ENCODE measurements at places on chromosomes 4 and X.

GRCh38 chr4:10239982-10240654 is 123.5 kb upstream of the WDR1 start:
- no peak for DNase-seq

DNA sequence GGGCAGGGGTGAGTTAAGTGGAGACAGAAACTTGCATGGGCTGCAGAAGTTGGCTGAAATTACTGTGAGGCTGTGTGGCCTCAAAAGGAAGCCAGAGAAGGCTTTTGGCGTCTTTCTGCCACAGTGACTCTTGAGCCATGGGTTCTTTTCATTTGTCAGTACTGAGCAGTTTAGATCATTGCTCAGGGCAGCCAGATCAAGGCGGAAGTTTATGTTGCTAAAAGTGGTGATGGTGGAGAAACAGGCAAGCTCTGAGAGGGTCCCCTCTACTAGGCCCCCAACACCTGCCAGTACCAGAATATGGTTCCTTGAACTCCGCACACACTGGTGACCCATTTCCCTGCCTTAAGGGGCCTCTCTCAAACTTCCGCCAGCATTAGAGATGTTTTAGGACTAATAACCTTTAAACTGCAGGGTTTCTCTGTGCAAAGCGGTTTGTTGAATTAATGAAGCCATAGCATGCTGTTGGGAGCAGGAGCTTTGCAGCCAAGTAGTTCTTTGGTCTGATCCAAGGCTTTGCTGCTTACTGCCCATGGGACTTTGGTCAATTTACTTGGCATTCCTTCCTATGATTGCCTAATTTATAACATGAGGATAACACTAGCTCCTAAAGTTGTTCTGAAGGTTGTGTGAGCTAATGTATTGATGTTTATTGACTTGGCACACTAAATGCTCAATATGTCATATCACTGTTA is 34.5 kb downstream of the RNF175 start:
- DNase-seq = no peak

GRCh38 chrX:100587861-100588260 is 3.1 kb downstream of the TNMD start:
- DNase-seq = no peak

- DNase-seq = no peak
Measured at GRCh38 chr4:183729430-183730328, 70.6 kb downstream of the TRAPPC11 start.

DNA sequence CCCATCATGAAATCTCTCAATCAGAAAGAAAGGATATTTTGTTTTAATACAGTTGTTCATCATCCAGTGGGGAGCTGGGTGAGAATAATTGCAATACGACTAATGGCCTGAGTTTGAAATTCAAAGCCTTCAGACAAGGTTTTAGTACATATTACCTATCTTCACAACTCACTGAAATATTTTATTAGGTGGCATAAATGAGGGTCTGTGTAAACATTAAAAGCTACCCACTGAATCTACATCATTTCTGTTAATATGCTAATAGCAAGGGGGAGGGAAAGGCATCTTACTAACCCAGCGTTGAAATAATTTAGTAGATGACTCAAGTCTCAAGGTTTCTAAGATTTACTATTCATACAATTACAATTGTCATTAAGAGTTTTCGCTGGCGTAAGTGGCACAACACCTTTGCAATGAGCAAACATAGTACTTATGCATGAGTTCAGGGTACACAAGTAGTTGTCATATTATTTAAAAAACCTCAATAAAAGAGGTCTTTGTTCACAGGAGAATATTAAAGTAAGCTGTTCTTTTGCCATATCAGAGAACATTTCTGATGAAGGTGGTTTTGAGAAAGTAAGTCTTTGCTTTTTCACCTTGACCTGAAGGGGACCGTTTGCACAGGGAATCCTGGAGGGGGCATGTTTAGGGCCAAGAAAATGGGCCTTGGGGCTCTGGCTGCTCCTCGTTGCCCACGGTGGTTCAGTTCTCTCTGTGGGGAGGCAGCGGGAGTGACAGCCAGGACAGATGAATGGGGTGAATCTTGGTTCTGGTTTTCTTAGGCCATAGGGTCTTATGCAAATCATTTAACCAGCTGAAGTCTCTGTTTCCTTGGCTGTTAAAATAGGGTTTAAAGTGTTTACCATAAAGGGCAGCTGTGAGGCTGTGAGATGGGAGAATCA is 4.5 kb upstream of the RHOH start:
- DNase-seq = no peak

DNA sequence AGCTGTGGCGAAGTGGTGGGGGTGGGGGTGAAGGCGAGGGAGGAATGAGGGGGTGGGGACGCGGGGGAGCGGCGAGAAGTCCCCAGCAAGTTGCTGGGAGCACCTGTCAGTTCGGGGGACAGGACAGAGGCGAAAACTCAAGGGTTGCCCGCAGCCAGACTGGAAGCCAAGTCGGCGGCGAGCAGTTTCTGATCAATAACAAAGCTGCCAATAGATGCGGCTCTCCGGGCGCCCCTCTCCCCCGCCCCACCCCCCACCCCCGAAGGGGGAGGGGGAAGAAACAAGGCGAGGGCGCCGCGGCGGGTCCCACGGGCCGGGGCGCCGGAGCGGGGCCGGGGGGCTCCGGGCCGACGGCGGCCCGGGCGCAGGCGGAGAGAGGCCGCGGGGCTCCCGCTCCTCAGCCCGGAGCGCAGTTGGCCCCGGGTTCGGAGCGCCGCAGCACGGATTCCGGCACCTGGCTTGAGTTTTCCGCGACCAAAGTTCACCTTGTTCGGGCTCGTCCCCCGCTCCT is 379 bp downstream of the PDGFC start:
- DNase-seq = no peak

DNA sequence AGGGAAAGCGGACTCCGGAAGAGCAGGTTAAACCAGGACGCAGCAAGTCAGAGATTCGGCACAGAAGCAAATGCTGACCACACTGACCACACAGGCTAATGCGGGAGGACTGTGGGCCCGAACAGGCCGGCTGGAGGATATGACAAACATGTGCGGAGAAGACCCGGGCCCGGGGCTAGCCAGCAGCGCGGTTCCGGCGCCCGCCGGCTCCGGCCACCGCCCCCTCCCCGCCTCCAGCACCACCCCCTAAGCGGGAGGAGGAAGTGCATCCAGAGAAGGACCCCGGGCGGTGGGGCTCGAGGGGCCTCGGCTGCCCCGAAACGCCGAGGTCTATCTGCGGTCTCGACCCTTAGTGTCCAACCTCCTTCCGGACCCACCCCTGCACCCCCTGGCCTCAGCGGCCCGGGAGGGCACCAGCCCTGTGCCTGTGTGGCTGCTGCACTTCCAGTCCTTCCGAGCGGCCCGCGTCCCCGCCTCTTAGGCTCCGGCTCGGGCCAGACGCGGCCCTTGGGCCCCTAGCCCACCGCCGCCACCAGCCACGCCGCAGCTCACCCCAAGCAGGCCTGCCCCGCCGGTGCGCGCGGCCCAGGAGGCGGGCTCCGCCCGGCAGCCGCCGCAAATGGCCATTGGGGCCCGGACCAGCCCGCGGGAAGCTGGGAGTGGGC is 2.1 kb downstream of the ELOVL6 start:
- peak; percentile 13 for DNase-seq

- peak; percentile 91 for DNase-seq
Measured at GRCh38 chrX:154515966-154516655, at the start of gene FAM3A. FAM3A (minus strand) TSS chrX:154516232; CDS start chrX:154515772, 460 bp downstream.

DNA sequence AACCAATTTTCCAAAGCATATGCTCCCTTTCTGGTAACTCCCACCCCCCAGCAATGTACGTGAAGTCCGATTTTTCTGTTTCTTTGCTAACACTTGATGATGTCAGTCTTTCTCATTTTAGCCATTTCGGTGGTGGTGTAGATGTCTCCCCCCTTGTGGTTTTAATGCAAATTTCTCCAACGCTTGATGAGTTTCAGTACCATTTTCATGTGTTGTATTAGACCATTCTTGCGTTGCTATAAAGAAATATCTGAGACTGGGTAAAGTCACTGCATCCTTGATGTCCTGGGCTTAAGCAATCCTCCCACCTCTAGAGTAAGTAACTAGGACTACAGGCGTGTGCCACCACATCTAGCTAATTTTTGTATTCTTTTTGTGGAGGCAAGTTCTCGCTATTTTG is 148.4 kb upstream of the VCX3A start:
- DNase-seq = no peak

DNA sequence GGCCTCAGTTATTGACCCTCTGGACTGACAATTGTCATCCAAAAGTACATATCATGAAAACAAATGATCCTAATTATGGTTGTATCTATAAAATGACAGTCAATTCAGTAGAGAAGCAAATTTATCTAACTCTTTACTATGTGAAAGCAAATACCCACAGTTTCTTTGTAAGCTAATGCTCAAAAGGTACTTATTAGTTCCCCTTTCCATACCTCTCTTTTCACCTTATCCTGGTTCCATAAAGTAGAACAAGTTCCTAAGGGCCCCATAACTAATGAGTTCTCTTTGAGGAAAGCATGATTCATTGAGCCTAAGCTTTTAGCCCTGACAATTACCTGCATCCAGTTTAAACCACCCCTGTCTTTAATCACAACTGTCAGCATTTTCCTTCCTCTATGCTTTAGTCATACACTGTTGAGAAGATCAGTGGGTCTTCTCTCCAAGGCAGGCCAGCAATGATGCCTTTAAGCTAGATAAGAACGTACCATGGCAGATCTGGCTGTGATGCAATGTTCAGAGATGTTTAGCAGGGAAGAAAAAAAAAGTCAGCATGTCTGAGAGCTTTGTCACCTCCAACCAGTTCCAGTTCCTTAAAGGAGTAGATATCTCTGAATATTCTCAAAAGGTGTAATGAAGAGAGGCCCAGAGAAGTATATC is 179.7 kb upstream of the RASGEF1B start:
- no peak for DNase-seq

- no peak for DNase-seq
Measured at GRCh38 chr4:22130741-22131140, 182.2 kb upstream of the KCNIP4 start.

DNA sequence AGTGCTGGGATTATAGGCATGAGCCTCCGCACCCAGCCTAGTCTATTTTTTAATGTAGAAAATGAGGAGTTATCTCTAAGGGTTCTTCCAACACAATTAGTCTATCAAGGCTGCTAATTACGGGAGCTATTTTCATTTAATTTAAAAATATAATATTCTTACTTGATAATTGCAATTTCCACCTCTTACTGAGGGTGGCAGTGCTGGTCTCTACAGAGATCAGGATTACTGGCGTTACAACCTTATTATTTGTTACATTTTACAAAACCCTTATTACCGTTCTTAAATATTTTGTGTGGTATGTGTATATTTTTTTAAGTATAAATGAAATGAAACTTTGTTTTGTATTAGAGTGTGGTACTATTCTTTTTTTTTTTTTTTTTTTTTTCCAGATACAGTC is 17.6 kb upstream of the GK start:
- DNase-seq = no peak

DNA sequence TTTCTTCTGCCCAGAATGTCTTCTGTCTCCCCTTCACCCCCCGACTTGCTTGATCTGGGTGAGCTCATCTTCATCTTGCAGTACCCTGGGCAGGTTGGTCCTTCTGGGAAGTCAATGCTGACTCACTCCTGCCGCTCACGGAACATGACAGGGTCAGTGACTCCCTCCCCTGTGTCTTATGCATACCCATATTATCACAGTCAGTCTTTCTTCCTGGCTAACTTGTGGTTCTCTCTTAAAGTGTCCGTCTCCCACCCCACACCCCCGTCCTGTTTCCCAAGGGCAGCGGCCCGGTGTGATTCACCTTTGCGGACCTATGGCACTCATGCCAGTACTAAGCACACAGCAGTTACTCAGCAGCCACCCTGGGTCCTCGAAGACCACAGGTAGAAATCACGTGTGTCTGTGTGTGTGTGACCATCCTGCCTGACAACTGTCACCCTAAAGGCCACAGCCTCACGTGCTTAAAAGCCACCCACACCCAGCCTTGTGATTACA is 17.7 kb downstream of the IQSEC2 start:
- no peak for DNase-seq

- DNase-seq = no peak
Measured at GRCh38 chrX:122026665-122027064, 979.3 kb downstream of the GLUD2 start.

GRCh38 chrX:78746496-78746895 is 1.0 kb upstream of the LPAR4 start:
- DNase-seq = no peak

DNA sequence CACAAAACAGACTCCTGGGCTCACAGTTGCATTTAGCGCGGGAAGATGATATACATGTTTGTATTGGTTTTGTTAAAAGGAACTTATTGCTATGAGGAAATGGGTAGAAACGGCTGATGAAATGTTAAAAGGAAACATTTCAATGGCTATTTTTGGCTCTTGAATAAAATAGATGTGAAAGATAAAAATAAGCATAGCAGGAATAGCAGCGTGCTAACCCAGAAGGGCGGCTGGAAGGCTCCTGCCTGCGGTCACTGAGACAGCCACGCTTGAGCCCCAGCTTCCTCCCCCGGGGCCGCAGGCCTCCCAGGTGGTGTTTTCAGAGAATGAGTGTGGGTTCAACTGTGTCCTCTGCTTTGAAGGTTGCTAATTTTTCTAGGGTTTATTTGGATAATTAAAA is 35.0 kb upstream of the CLCN4 start:
- no peak for DNase-seq

DNA sequence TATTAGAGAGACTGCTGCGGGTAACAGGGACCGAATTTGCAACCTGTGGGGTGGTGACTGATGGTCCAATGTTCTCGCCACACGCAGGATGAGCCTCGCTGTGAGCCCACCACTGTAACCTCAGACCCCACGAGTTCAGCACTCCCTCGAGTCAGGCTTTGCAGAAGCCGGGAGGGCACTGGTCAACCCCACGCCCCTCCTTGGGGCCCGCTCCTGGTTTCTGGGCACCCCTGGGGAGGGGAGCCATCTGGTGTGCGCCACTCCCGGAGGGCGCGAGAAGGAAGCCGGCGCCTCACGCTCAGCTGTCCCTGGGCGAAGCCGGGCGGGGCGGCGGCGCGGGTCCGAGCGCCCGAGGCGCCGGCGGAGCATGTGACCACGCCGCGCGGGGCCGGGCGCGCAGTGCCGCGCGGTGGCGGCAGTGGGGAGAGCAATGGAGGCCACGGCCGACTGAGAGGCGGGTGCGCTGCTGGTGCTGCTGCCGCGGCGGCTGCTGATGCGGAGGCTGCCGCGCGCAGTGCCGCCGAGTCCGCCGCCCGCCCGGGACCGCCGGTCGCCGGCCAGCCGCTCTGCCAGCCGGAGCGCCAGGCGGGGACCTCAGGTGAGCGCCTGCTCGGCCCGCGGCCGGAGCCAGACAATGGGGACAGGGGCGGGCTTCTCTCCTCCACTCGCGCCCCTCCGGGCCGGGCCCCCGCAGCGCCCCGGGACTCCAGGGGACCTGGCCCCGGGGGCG is 100.1 kb downstream of the CEP135 start:
- peak; percentile 73 for DNase-seq
